ENCODE measurements at places on chromosomes 5 and 9.
A peak's percentile ranks its signal among the peaks of the same experiment; 100 is the strongest.

DNA sequence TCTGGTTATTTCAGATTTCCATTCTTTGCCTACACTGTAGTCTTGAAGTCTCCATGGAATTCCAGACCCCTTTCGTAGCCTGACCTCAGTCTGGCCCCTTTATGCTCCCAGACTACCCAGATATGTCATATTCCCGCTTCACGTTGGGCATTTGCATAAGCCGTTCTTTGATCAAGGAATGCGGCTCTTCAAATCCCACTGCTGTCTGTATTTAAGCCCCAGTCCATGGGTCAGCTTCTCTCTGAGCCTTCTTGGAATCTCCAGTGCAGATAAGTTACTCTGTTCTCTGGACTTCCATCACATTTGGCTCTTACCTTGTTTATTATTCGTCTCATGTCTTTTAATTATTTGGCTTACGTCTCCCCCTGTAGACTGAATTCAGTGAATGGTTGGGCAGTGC lies 97.4 kb downstream of the PARP8 start:
- DNase-seq: no peak

GRCh38 chr9:73176450-73176875 lies 24.8 kb downstream of the ANXA1 start:
- DNase-seq: no peak

DNA sequence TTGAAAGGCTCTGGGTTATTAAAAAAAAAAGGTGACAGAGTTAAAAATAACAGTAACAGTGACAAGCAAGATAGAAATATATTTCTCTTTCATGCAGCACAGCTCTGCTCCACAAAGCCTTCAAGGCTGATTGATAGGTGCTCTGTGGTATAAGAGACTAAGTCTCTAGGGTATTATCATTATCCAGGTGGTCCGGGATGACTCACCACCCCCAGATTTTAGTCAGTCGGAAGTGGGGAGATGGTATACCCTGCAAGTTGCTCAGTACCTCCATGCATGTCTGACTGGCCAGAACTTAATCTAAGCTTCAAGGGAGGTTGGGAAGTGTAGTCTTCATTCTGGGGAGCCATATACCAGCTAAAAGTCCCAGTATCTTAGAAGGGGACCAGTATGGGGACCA lies 76.1 kb downstream of the SLC1A3 start:
- no peak for DNase-seq

GRCh38 chr5:180208435-180209081 lies 453 bp downstream of the RASGEF1C start:
- DNase-seq: no peak

- no peak for DNase-seq
Observed at GRCh38 chr5:179262126-179262920, 82.9 kb downstream of the ADAMTS2 start.

GRCh38 chr5:123371575-123372179 lies 51.5 kb downstream of the CEP120 start:
- DNase-seq: no peak

DNA sequence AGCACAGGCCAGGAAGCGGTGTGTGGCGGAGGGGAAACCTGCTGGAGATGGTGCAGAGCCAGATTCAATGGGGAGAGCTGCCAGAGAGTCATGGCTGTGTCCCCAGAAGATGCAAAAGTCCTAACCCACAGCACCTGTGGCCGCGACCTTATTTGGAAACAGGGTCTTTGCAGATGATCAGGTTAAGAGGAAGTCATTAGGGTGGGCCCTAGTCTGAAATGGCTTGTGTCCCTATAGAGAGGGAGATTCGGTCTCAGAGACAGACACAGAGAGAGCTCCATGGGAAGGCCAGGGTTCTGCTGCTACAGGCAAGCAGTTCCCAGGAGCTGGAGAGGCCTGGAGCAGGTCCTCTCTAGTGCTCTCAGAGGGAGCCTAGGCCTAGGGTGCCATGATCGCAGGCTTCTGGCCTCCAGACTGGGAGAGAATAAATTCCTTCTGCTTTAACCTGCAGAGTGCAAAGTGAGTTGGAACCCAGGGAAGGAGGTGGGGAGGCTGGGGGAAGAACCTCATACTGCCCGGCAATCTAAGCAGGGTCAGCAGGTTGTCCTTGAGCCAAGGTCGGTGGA lies 1.9 kb upstream of the LPCAT1 start:
- no peak for DNase-seq

DNA sequence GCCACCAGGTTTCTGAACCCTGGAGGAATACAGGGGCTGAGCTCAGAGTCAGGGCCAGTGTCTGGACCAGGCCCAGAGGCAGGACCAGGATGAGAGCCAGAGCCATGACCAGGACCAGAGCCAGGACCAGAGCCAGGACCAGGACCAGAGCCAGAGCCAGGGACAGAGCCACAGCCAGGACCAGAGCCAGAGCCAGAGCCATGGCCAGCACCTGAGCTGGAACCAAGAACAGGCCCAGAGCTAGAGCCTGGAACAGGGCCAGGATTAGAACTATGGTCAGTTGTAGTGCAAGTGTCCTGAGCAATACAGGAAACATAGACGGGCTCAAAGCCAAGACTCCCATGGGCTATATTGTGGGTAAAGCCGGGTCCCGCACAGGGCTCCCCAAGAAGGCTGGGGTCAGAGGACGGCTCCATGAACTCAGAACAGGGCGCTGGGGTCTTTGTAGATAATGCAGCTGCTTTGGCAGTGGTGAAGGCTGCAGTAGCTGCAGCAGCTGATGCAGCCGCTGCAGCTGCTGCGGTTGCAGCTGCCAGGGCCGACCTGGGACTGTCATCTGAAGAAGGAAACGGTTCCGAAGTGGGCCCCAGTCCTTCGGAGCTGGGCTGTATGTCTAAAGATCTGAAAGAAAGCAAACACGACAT lies 559 bp downstream of the SPAG8 start:
- DNase-seq: no peak

- no peak for DNase-seq
Observed at GRCh38 chr9:83435301-83435700, 102.9 kb downstream of the FRMD3 start.

- no peak for DNase-seq
Observed at GRCh38 chr9:78989031-78989658, 582.6 kb upstream of the TLE4 start.

DNA sequence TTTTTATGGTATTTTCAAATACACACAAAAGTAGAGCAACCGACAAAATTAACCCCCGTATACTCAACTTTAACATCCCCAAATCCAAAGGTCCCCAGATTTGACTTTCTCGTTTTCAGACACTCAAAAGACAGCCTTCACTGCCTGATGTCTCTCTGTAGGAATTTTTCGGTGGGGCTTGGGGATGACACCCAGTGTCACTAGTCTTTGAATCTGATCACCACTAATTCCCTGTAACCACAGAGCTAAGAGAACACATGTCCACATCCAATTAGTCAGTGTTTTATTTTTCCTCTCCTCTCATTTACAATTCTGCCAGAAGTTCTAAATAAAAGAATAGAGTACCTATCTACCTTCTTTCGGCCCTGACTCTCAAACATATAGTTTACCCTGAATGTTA lies 324.6 kb downstream of the ARL15 start:
- DNase-seq: no peak

GRCh38 chr5:1745123-1745795 lies 54.4 kb downstream of the MRPL36 start:
- no peak for DNase-seq

DNA sequence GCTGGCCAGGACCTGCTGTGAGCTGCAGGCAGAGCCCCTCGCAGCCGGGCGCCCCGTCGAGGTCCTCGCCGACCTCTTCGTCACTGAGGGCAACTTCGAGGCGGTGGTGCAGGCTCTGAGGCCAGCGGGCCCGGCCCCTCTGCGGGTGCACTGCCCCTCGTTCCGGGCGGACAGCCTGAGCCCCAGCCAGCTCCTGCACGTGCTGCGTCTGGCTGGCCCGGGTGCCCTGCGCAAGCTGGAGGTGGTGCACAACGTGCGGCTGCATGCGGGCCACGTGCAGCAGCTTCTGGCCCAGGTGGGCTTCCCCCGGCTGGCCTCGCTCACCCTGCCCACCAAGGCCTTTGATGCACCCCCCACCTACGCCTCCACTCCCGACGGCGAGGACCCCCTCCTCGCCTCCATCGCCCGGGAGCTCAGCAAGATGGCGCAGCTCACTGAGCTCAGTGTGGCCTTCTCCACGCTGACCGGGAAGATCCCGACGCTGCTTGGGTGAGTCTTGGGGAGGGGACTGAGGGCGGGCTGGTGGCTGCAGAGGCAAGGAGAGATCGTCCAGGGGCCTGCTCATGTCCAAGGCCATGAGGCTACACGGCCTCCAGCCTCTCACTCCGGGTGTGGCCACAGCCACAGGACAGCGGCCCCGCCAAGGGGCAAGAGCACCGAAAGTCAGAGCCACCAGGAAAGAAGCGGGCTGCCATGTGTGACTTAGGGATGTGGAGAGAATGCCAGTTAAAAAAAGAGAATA lies 825 bp downstream of the LRRC14B start:
- no peak for DNase-seq

DNA sequence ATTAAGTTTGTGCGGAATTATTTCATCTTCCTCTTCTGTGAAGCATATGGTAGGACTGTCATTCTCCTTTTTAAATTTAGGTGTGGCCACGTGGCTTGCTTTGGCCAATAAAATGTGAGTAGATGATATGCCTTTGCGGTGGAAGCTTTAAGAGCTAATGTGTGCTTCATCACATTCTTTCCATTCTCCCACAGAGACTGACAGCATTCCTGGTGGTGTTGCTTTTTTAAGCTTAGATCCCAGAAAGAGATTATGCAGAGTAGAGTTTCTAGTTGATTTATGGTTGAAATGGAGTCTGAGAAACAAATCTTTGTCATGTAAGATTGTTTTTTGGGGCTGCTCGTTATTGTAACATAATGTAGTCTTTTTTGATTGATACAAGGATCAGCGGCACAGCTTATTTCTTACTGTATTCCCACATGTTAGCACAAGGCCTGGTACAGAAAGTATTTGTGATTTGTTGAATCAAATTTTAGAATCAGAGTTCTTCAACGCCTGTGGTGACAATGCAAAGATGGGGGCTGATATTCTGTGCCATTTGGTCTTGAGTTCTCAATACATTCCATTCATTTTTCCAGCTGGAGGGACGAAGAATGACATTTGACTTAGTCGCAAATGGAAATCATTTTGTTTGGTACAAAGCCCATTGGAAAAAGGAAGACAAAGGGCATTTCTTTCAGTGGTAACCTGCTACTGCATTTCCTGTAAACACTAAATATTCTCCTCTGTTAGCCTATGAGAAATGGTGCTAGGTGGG lies 209.9 kb upstream of the VLDLR start:
- no peak for DNase-seq

- no peak for DNase-seq
Observed at GRCh38 chr5:169115461-169116124, 185.3 kb downstream of the SLIT3 start.

GRCh38 chr5:35847961-35848360 lies 8.7 kb upstream of the IL7R start:
- no peak for DNase-seq

- DNase-seq: peak; percentile 72
Observed at GRCh38 chr5:96601715-96602244, 60.4 kb upstream of the CAST start.

DNA sequence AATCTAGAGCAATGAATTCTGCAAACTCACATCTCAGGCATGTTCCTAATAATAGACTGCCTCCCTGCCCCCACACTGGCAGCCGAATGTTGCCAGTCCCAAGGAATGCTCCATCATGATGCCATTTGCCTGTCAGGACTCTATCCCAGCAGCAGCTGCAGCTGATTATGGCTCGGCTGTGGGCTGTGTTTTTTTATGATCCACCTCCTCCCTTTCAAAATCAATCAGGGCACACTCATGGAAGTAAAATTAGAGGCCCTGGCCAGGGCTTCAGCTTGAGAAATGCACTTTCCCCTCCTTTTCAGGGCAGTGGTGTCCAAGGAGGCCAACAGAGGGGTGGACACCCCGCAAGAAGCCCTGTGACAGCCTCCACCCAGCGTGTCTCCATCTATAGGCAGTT lies 176.7 kb upstream of the S1PR3 start:
- no peak for DNase-seq

GRCh38 chr5:156584871-156585270 lies 257.9 kb downstream of the SGCD start:
- no peak for DNase-seq

- DNase-seq: peak; percentile 45
Observed at GRCh38 chr5:137758715-137759306, 4.6 kb upstream of the HNRNPA0 start.

Data from GM20000 (cell line).